ENCODE measurements at places on chromosomes 3 and 15.
A peak's percentile ranks its signal among the peaks of the same experiment; 100 is the strongest.

GRCh38 chr15:63436872-63437375 is 55.3 kb upstream of the CA12 start:
- peak; percentile 91 for DNase-seq

GRCh38 chr3:185887066-185887465 is 50.7 kb downstream of the TRA2B start:
- no peak for DNase-seq

DNA sequence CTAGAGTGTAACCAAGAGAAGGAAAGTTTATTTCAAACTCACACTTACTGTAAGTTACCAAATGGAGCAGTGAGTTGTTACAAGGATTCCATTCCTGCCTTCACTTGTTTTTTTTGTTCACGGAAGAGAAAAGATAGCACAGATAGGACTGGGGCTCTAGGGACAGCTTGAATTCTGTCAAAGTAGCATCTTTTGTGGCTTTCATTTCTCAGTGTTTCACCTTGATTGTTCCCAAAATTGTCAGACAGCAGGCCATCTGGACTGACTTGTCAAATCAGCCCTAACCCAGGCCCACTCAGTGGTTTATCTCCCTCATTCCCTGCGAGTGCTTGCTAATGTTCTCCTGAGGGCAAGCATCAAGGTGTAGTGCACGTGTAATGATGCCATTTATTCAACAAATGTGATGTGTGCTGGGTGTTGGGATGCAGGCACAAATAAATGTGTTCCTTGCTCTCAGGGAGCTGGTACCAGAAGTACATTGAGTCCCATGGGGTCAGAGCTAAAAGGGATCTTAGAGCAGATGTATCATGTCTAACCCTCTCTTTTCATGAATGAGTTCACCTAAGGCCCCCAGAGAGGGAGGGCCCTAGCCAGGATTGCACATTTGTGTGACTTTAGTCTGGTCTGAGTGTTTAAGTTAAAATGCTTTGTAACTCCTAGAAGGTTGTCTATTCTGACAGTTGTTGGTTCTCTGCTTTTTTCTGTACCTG is 49.1 kb downstream of the PDHB start:
- DNase-seq, result peak; percentile 16

- DNase-seq, result no peak
Observed at GRCh38 chr3:22920006-22920405, 283.1 kb upstream of the UBE2E2 start.

DNA sequence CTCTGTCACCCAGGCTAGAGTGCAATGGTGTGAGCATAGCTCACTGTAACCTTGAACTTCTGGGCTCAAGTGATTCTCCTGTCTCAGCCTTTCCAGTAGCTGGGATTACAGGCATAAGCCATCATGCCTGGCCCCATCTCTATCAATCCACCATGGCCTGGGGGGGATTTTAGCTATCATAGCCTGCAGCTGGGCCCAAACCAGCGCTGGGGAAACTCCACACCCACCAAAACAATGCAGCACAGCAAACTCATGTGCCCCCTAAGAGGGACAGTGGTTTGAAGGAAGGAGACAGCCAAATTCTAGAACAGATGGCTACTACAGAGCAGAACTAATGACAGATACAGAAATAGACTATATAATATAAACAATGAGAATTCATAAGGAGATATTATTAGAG is 13.8 kb upstream of the NSMCE3 start:
- DNase-seq, result no peak

DNA sequence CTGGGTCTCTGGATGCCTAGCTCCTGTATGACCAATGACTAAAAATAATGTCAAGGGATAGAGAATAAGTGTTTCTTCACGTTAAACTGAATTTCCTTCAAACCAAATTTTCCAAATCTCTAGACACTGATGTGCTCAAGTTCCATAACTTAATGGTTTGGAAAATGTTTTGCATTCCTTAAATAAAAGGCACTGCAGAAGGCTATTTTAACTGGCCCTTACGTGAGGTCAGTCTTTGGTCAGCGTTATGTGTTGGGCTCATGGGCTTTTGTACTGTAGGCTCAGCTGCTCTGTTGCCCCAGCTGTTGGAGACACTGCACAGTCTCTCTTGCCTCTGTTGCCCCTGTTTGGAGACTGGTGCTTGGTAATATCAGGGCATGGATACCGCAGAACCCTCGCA is 188.5 kb downstream of the TPRG1 start:
- DNase-seq, result no peak

- DNase-seq, result peak; percentile 68
Observed at GRCh38 chr15:63718590-63719035, 115.1 kb downstream of the HERC1 start.

GRCh38 chr3:171643681-171644080 is 166.6 kb downstream of the PLD1 start:
- no peak for DNase-seq

DNA sequence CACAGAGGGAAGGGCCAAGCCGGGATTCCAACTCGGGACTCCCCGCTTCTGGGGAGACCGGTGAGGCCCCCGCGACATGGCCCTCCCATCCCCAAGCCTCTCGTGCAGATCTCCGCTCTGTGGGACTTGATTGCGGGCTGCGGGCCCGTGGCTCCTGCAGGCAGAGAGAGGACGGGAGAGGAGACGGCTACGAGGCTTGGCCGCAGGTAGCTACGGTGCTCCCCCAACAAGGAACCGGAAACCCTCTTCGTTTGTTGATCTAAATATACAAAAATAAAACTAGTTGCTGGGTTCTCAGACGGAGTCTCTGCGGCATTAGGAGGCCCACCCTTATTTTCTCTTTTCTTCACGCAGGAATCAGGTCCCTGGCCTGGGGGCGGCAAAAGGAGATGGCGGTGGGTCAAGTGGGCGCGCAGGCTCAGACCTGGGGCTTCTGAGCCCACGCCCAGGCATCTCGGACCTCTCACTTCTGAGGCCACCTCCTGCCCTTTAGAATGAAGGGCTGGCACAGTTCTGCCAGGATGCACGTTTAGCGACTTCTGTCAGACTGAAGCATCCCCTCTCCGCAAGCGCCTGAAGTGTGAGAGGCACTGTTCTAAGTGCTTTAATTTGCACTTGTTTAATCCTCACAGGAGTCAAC is 10.9 kb downstream of the GNB5 start:
- no peak for DNase-seq

DNA sequence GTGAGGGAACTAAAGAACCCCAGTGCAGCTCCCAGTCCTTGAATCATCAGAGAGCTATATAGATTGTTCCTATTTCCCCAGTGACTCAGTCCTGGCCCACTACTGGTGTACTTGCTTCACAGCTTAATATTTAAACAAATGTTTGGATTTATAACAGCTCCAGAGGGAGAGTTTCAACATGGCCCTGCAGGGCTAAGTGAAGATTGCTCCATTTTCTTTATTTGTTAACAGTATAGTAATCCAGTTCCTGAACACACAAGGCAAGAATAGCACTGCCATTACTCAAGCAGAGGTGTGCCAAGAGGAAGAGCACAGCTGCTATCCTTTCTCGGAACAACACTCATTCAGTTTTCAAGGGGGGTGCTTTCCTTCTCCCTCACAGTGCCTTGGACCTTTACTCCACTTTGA is 6.5 kb downstream of the SQOR start:
- peak; percentile 86 for DNase-seq

DNA sequence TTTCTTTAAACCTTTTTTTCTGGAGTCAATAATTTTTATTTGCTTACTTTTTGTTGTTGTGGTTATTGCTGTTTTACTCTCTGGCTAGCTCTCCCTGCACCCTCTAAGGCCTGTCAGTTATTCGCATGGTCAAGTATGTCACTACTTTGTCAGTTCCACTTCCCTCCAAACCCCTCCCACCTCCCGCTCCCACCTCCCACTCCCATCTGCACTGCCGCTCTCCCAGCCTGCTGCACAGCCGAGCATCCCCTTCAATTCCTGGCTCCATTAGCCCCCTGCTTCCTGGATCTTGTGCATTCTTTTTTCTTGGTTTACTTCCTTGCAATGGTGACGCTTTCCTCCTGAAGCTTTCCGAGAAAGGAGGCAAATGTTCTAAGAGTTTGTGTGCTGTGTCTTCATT is 218.0 kb downstream of the XXYLT1 start:
- DNase-seq, result no peak

- peak; percentile 10 for DNase-seq
Observed at GRCh38 chr3:162302983-162303624, 806.5 kb downstream of the OTOL1 start.

DNA sequence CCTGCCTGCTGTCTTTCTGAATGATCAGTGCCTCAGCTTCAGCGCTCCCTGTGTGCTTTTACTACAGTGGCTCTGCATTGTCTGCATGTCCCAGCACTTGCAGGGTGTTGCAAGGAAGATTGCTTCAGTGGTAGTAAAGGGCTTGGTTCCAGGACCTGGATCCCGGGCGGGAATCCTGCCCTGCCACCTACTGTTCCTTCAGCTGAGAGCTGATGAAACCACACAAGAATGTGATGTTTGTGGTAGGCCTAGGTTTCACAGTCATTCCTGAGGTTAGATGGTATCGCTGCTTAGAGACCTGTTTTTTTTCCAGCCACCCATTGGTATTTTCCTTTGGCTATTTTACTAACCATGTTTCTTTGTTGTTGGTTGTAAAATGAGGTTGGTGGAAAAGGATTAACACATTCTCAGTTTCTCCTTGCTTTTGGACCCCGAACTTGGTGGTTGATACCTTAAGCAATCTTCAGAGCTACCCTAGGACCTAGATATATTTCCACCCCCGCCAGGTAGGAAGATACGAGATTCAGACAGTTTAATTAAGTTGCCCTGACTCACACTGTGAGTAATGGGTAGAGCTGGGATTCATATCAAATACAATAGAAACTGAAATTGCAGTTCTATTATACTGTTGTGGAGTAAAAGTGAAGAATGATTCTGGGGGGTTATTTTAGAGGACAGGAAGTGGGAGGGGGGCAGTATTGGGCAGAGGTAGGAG is 11.4 kb downstream of the GPR87 start:
- DNase-seq, result peak; percentile 99

DNA sequence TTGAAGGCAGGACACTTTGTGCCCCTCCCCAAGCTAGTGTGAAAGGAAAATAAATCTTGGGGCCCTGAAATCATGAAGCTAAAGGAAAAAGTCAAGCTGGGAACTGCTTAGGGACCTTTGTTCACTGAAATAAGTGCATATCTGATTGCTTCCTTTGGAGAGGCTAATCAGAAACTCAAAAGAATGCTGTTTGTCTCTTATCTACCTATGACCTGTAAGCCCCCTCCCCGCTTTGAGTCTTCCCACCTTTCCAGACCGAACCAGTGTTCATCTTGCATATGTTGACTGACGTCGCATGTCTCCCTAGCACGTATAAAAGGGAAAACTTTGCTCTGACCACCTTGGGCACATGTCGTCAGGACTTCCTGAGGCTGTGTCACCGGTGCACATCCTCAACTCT is 53.1 kb downstream of the SLC30A4 start:
- DNase-seq, result no peak
